ENCODE measurements at places on chromosomes 16 and 17.

GRCh38 chr17:50051606-50052005 is 4.3 kb upstream of the ITGA3 start:
- DNase-seq = no peak

DNA sequence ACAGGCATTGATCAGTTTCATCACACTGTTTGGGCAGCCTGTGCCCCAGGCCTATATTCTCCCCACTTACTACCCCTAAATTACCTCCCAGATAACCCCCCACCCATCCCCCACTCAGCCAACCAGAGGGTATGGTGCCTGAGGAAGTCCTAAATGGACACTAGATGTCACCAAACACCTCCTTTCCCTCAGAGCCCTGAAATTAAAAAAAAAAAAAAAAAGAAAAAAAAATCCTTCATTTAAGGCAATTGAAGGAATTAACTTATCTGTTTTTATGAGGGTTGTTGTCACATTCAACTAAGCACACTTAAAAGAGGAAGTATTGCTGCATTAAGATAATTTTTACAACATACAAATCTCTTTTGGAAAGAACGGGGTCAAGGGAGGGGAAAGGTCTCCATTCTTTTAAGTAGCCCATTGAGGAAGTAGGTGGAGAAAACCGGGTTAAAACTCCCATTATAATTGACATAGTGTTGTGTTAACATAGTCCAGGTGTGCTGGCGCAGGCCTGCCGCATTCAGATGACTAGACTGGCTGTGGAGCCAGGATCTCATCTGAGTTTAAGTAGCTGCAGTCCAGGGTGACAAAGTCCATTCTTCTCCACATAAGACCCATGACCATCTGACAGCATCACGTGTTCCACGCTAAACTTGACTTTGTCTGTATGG is 46.3 kb downstream of the SNX11 start:
- DNase-seq = peak; percentile 41

GRCh38 chr17:45172541-45173286 is 11.0 kb downstream of the HEXIM2 start:
- peak; percentile 86 for DNase-seq

- no peak for DNase-seq
These were observed 20.0 kb upstream of the XYLT2 start for GRCh38 chr17:50325906-50326305.

All from fibroblast of upper back skin (primary cell).